ENCODE measurements at places on chromosomes 5 and 9.

- DNase-seq = no peak
Observed at GRCh38 chr5:29247346-29248028, 1946.0 kb upstream of the CDH6 start.

DNA sequence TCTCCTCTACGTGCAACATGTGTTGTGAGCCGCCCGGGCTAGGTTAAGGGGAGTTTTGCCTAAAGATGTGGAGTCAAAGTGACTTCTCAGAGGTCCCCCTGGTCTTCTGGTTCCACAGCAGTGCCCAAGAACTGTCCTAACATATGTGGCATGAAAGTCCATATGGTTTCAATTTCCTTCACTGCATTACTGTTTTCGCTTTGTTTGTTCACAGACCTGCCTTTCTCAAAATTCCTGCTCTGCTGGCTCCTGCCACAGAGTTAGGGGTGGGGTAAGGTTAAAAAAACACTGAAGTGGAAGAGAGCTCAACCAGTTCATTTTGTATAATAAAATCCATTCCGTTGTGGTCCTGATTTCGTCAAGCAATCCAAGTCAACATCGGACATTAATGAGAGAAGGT is 289.4 kb downstream of the DMAC1 start:
- DNase-seq = no peak

GRCh38 chr5:62144401-62145022 is 161.5 kb upstream of the KIF2A start:
- no peak for DNase-seq

DNA sequence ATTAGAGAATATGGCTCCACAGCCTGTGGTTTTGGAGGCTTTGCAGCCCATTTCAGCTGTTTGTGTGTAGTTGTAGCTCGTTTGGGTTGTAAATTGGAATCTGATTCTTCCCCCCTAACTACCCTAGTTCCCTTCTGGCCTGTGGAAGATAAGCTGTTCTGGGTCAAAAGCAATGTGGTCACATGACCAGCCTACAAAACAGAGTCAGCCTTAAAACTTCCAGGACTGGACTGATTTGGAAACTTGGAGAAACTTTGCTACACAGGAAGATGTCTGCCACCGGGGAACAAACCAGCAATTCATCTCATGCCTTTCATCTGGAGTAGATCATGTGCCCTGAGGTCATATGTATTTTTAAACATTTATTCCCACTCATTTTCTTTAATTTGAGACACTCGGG is 83.8 kb downstream of the DAPK1 start:
- DNase-seq = no peak

GRCh38 chr5:52783226-52783959 is 4.3 kb upstream of the ITGA1 start:
- DNase-seq = no peak
